Activated CD8-positive, alpha-beta T cell treated with anti-CD3 and anti-CD28 coated beads, Interleukin-2, amount 10 ng/mL, durations not matched to agents 7 days and 5 days (primary cell): ENCODE measurements at places on chromosomes 7 and 10.

DNA sequence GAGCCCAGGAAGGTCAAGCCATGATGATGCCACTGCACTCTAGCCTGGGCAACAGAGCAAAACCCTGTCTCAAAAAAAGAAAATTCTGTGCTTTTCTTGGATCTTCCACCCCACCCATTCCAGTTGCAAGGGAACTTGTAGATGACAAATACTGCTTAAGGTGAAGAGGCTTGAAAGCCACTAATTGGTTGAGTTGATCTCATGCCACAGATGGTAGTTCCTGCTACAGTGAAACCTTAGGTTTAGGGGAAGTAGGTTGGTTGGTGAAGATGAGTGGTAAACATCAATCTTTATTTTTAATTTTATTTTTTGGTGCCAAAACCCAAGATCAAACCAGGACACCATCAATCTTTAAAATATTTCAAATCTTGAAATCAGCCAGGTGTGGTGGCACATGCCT lies 2.9 kb upstream of the GDI2 start:
- no peak overlapping the region for H3K27ac ChIP-seq
- DNase-seq: no peak
- H3K4me1 ChIP-seq: peaks cover 45% of the 10 kb centered on the region
- no peak overlapping the region for H3K4me3 ChIP-seq
- peaks cover 15% of the 10 kb centered on the region for H3K36me3 ChIP-seq
- H3K27me3 ChIP-seq: no peaks in the 10 kb centered on the region

DNA sequence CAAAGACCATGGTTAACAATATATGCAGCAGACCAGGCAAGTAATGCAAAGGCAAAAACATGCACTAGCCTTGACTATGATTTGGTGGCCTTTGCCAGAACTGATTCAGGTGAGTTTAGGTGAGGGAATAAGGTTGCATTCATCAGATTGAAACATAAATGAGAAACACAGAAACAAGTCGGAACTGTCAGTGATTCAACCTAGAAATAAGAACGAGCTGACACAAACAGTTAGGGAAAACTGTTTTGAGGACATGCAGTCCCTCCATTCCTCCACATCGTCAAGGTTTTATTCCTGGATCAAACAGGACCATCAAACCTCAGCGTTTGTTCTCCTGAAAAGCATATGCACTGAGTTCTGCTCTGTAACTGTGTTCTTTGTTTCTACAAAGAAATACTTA lies 1.8 kb downstream of the ZNF248 start:
- DNase-seq: no peak
- no peaks in the 10 kb centered on the region for H3K27me3 ChIP-seq
- peaks cover 23% of the 10 kb centered on the region for H3K4me1 ChIP-seq
- peaks cover 27% of the 10 kb centered on the region for H3K36me3 ChIP-seq

DNA sequence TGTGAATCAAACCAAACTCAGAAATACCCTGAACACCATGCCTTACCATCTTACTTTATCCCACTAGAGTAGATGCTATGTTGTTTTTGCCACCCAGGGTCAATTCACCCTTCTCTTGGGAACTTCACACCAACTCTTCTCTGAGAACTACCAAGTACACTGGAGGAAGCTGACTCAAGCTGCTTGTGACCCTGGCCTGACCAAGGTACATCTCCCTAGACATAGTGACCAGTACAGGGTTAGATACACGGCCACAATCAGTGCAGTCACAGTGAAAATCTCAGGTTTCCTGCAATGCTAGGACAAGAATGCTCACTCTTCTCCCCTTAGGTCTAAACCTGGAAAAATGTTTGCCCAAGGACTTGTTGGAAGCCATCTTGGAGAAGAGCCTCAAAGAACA lies 31.8 kb downstream of the EZH2 start:
- peaks cover 50% of the 10 kb centered on the region for H3K4me1 ChIP-seq
- no peak overlapping the region for H3K27ac ChIP-seq
- DNase-seq: no peak
- H3K4me3 ChIP-seq: no peak overlapping the region

- H3K4me3 ChIP-seq: no peak overlapping the region
- DNase-seq: no peak
- H3K36me3 ChIP-seq: no peaks in the 10 kb centered on the region
- no peaks in the 10 kb centered on the region for H3K27me3 ChIP-seq
- no peaks in the 10 kb centered on the region for H3K4me1 ChIP-seq
- H3K27ac ChIP-seq: no peak overlapping the region
Measured at GRCh38 chr10:86105181-86105580, 261.4 kb downstream of the GRID1 start.

DNA sequence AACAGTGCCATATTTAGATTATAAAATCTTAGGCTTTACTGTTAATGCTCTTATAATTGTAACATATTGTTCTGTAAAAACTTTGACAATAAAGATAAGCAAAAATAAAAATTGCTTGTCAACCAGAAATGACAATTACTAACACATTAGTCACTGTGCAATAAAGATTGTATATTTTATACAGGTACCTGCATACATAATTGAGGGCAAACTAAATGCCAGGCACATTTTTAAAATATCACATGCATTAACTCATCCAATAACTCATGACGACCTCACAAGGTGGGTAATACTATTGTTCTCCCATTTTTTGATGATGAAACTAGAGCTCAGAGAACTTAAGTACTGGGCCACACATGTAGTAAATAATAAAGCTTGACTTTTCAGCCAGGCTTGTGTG lies 1020.2 kb upstream of the C7orf33 start:
- no peaks in the 10 kb centered on the region for H3K36me3 ChIP-seq
- no peak overlapping the region for H3K4me3 ChIP-seq
- no peak overlapping the region for H3K27ac ChIP-seq
- no peak for DNase-seq
- H3K4me1 ChIP-seq: no peaks in the 10 kb centered on the region
- H3K27me3 ChIP-seq: no peaks in the 10 kb centered on the region

GRCh38 chr10:126036515-126036914 lies 140.2 kb downstream of the FANK1 start:
- H3K36me3 ChIP-seq: no peaks in the 10 kb centered on the region
- H3K27ac ChIP-seq: no peak overlapping the region
- no peaks in the 10 kb centered on the region for H3K4me1 ChIP-seq
- H3K4me3 ChIP-seq: no peak overlapping the region
- no peaks in the 10 kb centered on the region for H3K27me3 ChIP-seq

- no peak overlapping the region for H3K27ac ChIP-seq
- no peaks in the 10 kb centered on the region for H3K36me3 ChIP-seq
- no peak overlapping the region for H3K4me3 ChIP-seq
- peaks cover 7% of the 10 kb centered on the region for H3K27me3 ChIP-seq
- H3K4me1 ChIP-seq: no peaks in the 10 kb centered on the region
- DNase-seq: no peak
Measured at GRCh38 chr7:32658034-32658433, 162.7 kb downstream of the AVL9 start.

DNA sequence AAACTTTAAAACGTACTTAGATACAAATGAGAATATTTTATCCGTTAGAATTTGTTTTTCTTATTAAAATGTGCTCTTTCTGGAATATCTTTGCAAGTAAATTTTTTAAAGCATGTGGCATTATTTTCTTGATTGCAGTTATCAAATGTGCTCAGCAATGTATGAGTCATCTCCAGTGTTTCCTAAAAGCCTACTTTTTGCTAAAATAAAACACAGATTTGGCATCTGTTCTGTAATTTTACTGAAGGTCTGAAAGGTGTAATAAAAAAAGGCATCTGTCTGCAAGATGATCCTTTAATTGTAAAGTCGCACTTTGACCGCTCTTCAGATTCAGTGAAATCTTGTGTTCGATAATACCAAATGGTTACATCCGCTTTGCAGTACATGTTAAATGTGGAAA lies 3.4 kb downstream of the GNAT3 start:
- no peaks in the 10 kb centered on the region for H3K27me3 ChIP-seq
- H3K4me3 ChIP-seq: no peak overlapping the region
- no peak for DNase-seq
- no peaks in the 10 kb centered on the region for H3K36me3 ChIP-seq
- H3K27ac ChIP-seq: no peak overlapping the region
- H3K4me1 ChIP-seq: no peaks in the 10 kb centered on the region

DNA sequence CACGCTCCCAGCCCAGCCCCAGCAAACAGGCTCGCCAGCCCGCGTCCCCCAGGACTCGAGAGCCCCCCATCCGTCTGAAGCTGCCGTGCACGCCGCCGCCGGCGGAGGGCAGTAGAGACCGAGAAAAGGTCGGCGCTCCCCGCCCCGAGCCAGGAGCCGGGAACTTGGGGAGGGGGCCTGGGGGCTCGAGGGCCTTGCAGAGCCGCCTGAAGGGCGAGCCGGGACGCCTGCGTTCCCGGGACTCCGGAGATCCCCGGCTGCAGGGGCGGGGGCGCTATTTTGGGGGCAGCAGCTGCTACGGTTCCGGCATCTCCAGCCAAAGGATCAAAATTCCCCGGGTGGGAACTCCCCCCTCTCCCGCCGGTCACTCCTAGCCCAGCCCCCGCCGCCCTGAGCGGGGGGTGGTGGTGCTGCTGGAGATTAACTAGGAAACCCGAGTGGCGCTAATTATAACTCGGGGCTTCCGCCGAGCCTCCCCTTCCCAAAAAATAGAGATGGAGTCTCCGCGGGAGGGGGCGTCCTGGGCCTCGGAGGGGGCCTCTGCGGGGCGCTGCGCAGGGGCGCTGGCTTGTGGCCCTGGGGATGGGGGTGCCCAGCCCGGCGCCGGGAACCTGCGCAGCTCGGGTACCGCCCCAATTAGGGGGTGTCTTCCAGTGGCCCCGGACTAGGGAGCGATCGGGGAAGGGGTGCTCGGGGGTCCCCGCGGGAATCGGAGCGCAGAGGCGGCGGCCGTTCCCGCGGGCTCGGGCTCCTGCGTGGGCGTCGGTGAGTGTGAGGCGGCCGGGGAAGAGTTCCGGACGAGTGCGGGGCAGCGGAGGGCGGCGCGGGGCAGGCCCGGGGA lies 608 bp downstream of the ACHE start:
- no peak overlapping the region for H3K27ac ChIP-seq
- no peak overlapping the region for H3K4me3 ChIP-seq
- DNase-seq: peak; percentile 56
- peaks cover 38% of the 10 kb centered on the region for H3K27me3 ChIP-seq

GRCh38 chr7:27213433-27214238 lies 13.7 kb upstream of the HOXA13 start:
- no peak overlapping the region for H3K27ac ChIP-seq
- H3K27me3 ChIP-seq: peaks cover 73% of the 10 kb centered on the region
- DNase-seq: no peak

DNA sequence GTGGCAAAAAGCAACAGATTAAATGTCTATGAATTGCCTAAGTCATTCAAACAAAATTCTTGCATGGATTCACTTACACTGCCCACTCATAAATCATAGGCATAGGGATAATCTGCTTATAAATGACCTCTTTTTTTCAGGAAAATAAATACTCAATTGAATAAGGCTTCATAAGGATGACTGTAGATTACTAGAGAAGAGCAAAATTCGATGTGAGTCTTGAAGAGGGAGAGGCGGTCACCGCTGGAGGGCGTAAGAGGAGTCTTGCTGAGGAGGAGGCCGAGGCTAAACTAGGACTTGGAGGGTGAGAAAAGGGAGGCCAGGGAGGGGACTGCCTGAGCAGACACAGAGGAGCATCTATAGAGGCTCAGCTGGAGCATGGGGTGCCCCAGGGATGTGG lies 135.4 kb upstream of the RSU1 start:
- H3K36me3 ChIP-seq: no peaks in the 10 kb centered on the region
- H3K4me3 ChIP-seq: no peak overlapping the region
- DNase-seq: no peak
- peaks cover 22% of the 10 kb centered on the region for H3K4me1 ChIP-seq
- H3K27me3 ChIP-seq: peaks cover 2% of the 10 kb centered on the region

- no peak for DNase-seq
- H3K27me3 ChIP-seq: no peaks in the 10 kb centered on the region
- peaks cover 5% of the 10 kb centered on the region for H3K4me1 ChIP-seq
- H3K36me3 ChIP-seq: peaks cover 49% of the 10 kb centered on the region
- H3K27ac ChIP-seq: no peak overlapping the region
Measured at GRCh38 chr10:72234560-72235095, 18.6 kb upstream of the ASCC1 start.

DNA sequence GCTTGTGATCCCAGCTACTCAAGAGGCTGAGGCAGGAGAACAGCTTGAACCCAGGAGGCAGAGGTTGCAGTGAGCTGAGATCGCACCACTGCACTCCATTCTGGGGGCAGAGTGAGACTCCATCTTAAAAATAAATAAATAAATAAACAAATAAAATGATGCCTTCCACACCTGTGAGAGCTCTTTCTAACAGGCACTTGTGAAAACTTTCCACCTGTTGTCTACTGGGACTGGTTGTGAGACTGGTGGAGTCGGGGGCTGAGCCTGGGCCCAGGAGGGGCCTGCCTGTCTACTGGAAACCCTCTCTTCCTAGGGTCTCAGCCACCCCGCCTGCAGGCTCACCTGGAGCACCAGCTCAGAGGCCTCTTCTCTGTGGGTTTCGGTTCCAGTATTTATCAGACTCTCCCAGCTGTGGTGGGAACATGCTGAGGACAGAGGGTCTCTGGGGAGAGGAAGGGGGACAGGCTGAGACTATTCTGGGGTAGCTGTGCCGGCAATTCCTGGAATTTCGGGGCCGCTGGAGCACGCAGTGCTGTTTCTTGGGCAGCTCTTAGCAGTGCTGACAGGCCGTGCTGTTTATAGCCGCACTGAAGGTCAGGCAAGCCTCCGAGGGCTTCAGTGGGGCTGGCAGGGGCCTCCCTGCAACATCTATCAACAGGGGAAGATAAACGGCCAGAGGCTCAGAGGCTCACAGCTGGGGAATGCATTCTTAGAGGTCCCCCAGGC lies 3.8 kb downstream of the LDB3 start:
- no peaks in the 10 kb centered on the region for H3K36me3 ChIP-seq
- H3K4me3 ChIP-seq: no peak overlapping the region
- no peaks in the 10 kb centered on the region for H3K4me1 ChIP-seq

DNA sequence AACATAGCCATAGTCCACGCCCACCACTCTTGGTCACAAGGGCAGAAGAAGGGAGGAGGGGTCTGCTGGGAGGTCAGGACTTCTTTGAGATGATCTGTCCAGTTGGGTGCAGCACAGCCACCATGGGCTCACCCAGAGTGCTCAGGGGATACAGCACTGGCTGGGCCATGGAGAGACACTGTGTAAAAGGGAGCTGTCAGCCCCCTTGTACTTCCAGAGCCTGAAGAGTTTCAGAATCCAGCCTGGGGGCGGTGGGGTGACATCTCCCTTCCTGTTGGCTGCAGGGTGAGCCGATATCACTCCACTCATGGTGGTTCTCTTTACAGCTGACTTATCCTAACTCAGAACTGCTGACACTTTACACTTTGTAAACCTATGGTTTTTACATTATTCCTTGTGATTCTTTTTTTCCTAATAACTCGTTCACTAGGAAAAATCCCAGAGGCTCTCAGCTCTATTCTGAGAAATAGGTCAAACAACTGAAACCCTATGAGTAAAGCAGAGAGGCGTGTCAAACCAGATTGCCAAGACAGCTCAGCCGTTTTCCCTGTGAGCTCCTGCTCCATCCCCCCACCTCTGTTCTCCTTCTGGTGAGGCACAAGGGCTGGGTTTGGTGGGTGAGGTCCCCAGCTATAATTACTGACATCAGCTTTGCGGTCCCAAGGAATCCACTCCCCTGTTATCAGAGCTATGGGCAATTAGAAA lies 3.2 kb upstream of the MRPS24 start:
- no peak for DNase-seq
- H3K4me1 ChIP-seq: peaks cover 27% of the 10 kb centered on the region
- no peak overlapping the region for H3K27ac ChIP-seq
- H3K27me3 ChIP-seq: peaks cover 5% of the 10 kb centered on the region
